ENCODE measurements at places on chromosomes 1 and 21.

DNA sequence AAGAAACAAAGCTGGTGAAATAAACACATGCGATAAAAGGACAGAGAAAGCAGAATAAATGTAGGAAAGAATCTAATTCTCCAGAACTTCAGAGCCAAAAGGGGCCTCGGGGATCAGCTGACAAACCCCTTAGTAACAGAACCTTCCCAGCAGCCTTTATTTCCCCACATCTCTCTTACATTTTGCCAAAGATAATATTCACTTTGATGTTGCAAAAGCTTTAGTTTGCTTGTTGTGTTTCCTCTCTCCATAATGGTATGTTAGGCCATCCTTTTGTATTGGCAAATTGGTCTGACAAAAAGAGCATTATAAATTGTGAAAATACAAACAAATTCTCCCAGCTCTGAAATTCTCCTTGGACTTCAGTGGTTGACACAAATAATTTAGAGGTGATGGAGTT lies 54.9 kb downstream of the OPTC start:
- DNase-seq: no peak

GRCh38 chr1:209710093-209710492 lies 5.4 kb downstream of the HSD11B1 start:
- DNase-seq: no peak

DNA sequence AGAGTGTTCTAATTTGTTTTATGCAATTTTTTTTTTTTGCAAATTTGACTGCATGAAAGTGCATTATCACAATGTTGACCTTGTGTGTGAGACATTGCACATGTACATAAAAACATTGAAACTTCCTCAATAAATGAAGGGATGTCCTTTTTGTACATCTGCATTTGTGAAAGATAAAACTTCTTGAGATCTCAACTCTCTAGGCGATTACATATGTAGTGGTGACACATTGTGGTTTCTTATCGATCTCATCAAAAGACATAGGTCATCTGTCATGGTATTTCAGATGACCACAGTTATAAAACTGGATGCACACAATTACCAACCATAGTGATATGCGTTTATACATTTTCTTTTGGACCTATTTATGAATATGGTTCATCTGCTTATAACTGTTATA lies 35.6 kb upstream of the C21orf91 start:
- no peak for DNase-seq

- DNase-seq: no peak
These were observed 9.8 kb downstream of the LGR6 start for GRCh38 chr1:202203238-202204039.

DNA sequence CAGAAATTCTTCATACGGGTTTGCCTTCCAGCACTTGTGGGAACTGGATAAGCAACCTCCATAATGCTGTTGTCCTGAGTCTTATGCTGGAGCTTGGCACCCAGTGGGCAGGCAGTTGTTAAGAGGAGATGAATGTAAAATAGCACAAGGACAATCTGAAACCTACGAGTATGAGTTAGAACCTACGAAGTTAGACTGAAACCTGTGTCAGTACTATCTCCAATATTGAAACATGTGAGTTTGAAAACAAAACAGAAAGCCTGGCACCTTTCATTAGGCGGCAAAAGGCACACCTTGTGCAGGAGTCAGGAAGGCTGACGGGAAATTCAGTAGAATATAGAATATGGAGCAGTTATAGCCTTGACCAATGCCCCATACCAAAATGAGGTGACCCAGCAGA lies 489.7 kb upstream of the RGS18 start:
- DNase-seq: no peak

DNA sequence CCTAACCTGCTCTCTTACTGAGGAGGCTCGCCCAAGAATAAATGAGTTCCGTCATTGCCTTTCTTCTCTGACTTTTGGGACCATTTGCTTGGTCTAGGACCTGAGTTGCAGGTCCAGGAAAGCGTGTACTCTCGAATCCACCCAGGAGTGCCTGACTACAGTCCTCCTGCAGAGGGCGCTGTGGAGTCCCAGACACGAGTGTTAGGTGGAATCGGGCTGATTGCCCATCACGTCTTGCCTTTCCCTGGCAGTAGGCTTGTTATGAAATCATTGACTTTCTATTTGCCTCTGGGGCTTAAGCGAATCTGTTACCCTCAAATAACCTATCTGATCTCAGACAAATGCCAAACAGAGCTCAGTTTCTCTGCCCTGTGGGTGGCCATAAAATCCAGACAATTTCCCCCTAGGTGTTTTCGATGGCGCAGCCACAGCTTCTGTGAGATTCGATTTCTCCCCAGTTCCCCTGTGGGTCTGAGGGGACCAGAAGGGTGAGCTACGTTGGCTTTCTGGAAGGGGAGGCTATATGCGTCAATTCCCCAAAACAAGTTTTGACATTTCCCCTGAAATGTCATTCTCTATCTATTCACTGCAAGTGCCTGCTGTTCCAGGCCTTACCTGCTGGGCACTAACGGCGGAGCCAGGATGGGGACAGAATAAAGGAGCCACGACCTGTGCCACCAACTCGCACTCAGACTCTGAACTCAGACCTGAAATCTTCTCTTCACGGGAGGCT lies at the start of gene IL20:
TSS of gene IL20 (plus strand) at position 685 of the 733 bp plus-strand sequence. CDS start 230 bp downstream, outside the sequence.
- DNase-seq: peak; percentile 52

- no peak for DNase-seq
These were observed 196.8 kb downstream of the PTBP2 start for GRCh38 chr1:96918406-96918805.

Measured in NCI-H1105 (cell line).